GM23338 (cell line): ENCODE measurements at places on chromosomes 5 and 9.

GRCh38 chr9:124285903-124286291 lies 28.1 kb downstream of the NEK6 start:
- H3K36me3 ChIP-seq: no peaks in the 10 kb centered on the region
- H3K4me3 ChIP-seq: no peak overlapping the region

DNA sequence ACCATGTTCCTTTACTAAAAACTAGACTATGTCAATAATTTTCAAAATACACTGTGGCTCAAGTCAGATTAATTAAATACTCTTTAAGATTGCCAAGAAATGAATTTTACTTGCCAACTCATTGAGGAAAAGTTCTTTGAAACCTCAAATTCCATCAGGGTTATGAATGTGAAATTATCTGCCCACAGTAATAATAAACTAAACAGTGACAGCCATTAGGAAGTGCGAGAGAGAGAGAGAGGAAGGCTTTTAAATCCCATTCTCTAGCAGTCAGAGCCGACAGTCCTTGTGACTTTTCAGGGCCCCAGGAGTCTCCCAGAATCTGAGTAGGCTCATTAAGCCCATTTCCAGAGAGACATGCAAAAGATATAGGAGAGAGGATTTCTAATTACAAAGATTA lies 236.1 kb downstream of the MARCHF11 start:
- DNase-seq: no peak
- H3K4me3 ChIP-seq: no peak overlapping the region
- H3K27me3 ChIP-seq: no peaks in the 10 kb centered on the region
- H3K27ac ChIP-seq: no peak overlapping the region
- no peaks in the 10 kb centered on the region for H3K36me3 ChIP-seq

DNA sequence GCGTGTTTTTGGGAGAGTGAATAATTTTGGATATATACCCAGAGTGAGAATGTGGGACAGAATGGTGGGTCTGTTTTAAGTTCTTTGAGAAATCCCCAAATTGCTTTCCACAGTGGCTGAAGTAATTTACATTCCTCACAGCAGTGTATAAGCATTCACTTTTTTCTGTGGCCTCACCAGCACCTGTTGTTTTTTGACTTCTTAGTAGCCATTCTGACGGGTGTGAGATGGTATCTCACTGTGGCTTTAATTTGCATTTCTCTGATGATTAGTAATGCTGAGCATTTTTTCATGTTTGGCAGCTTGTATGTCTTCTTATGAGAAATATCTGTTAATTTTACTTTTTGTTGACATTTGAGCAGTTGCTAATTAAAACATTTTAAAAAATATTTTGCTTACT lies 9.4 kb upstream of the SPATA31D1 start:
- H3K36me3 ChIP-seq: no peaks in the 10 kb centered on the region
- no peaks in the 10 kb centered on the region for H3K4me1 ChIP-seq
- no peak overlapping the region for H3K27ac ChIP-seq
- DNase-seq: no peak
- H3K4me3 ChIP-seq: no peak overlapping the region

GRCh38 chr5:100950985-100951384 lies 47.9 kb upstream of the ST8SIA4 start:
- no peaks in the 10 kb centered on the region for H3K36me3 ChIP-seq
- no peak overlapping the region for H3K27ac ChIP-seq
- no peak for DNase-seq
- H3K4me1 ChIP-seq: no peaks in the 10 kb centered on the region
- no peak overlapping the region for H3K4me3 ChIP-seq
- no peaks in the 10 kb centered on the region for H3K27me3 ChIP-seq

GRCh38 chr9:86549920-86550319 lies 195.7 kb upstream of the TUT7 start:
- no peak overlapping the region for H3K4me3 ChIP-seq
- no peak for DNase-seq
- H3K4me1 ChIP-seq: peaks cover 23% of the 10 kb centered on the region

DNA sequence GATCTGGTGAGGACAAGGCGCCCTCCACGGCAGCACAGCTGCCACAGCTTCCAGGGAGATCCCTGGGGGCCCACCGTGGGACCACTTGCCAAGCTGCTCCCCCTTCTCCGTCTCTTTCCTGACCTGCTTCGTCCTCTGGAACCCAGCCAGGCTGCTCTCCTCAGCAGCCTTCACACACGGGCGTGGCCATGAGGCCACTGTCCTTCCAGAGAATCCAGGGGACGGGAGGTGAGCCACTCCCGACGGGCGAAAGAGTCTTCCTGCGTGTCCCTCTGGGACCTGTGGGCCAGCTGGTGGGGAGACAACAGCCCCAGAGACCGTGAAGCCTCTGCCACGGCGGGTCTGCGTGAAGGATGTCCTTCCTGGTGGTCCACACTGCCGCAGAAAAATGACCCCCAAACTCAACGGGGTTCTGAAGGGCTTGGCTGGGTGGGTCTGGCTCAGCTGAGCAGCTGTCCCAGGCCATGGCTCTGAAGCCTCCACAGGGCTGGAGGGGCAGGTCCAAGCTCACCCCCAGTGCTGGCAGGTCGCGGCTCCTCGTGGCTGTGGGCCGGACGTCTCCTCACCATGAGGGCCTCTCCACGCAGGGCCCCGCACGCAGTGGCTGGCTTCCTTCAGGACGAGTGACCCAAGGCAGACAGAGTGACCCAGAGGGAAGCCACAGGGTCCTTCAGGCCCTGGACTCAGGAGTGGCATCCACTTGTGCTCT lies 47.4 kb upstream of the NKD2 start:
- no peak overlapping the region for H3K27ac ChIP-seq
- H3K4me1 ChIP-seq: no peaks in the 10 kb centered on the region; the same call in 1 of the 2 replicates
- H3K36me3 ChIP-seq: no peaks in the 10 kb centered on the region
